WTC11 (cell line): ENCODE measurements at places on chromosomes 4 and X. TPM values are rescaled to one million over a fixed set of nuclear protein-coding genes. Genes with fewer than 3 reads are reported as not detected.

GRCh38 chr4:125796138-125796537 lies 481.4 kb downstream of the FAT4 start:
- no peak for DNase-seq

DNA sequence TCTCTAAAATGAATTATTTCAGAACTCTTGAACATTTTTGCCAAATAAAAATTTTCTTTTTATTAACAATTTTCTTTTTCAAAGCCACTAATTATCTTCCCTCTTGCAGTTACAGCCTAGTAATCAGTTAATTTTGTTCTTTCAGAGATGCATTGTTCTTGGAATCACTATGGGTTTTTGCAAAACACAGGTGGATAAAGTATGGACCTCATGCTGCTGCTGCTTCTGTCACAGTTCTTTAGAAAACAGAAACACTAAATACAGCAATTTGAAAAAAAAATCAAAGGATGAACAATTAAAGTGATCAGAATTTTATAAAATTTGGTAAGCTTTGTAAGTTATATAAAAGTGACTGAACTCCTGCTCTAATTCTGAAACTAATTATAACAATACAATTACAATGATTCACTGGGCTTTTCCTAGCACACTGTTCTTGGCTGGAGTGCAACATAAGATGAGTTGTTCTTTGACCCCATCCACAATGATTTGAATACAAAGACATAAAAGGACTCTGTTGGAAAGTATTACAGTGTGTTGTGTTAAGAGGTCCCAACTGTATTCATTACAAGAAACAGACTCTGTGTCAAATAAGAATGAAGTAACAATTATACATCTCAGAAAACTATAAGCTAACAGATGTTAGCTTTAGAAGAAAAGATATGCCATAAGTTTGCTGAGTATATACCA lies 59.4 kb upstream of the GK2 start:
- no peak for DNase-seq

DNA sequence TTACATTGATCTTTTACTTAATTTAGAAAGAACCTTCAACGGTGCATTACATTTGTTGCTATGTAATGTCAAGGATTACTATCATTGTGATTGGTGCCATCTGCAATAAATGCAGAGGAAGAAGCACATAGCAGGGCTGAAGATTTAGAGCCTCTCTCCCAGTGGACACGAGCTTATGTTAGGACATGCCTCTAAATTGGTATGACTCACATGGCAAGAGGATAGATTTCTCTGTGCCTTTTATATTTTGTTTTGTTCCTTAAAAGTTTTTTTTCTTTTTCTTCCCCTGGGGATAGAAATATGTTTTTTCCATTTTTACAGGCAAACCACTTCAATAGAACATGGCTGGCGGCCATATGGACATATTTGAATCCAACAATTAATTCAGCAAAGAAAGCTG lies 205.0 kb upstream of the HAND2 start:
- DNase-seq, result no peak

GRCh38 chr4:3789587-3789986 lies 23.4 kb downstream of the ADRA2C start:
- DNase-seq, result no peak

DNA sequence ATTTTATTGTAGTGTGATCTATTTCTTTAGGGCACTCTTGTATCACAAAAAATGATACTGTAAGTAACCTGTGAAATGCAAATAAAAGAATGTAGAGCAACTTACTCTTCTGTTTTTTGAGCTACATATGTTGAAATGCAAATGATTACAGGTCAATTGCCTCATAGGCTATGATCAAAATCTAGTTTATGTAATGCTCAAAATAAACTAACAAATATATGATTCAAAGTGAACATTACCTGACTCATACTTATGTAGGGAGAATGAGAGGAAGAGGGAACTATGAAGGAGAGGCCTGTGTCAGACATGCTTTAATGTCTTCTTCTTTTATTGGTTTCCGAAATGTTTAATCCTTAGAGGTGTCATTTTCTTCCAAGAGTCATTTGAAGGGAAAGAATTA lies 5.0 kb upstream of the RPS6KA3 start:
- no peak for DNase-seq

DNA sequence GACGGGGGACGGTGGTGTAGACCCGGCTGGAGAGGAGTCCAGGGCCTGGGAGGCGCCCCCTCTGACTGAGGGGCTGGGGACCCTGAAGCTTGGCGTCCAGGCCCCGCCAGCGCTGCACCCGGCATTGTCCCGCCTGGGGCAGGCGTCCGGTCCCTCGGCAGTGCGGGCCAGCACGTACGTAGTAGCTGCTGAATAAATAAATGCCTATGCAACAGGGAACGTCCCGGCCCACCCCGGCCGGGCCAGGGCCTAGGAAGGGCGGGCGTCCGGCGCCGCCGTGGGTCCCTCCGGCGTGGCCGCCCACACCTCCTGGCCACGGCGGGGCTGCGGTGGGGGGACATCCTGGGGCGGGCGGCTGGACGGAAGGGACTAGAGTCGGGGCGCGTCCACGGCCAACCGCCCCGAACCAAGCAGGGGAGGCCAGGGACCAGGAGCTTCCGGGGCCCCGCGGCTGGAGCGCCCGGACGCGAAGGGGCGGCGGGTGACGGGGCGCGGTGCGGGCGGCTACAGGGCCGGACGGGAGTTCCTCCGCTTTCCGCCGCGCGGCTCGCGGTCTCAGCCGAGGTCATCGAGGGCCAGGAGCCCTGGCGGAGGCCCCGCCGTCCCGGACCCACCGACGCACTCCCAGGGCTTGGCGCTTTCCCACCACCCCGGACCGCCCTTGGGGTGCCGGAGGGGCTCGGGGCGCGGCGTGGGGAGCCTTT lies 886 bp upstream of the WWC2 start:
- peak; percentile 52 for DNase-seq

DNA sequence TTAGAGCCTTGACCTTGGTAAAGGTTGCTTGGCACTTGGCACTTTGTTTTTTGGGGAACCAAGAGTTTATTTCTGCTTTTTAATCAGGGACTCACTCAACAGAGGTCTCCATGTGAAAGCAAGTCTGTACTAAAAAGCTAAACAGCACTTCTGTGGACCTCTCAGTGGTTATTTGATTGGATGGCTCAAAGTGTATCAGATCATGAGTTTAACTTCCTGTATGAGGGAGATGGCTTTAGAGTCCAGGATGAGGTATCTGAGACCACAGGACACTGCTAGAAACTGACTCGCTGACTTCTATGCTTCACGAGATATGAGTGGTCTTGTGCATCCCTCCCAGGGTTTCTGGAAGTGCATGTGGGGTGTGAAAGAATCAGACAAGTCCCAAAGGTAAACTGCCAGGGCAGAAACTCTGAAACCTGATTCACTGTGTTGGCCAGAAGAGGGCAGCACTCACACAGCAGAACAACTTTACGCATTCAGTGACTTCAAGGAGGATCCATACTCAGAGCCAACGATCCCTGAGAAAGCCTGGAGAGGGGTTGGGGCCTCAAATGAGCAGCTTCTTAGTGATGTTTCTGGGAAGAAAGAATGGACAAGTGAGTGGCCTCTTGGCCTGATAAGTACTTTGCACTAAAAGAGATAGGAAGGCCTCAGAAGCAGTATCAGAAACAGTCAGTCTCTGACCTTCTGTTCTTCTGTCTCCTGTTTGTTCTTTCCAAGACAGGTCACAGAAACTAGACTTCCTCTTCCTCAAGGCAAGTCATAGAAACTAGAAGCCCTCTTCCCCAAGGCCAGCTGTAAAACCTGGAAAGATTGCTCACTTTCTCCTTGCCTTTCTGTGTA lies 220.3 kb upstream of the CXCL13 start:
- DNase-seq, result peak; percentile 72

GRCh38 chr4:118224243-118224829 lies 128.5 kb downstream of the PRSS12 start:
- DNase-seq, result no peak

DNA sequence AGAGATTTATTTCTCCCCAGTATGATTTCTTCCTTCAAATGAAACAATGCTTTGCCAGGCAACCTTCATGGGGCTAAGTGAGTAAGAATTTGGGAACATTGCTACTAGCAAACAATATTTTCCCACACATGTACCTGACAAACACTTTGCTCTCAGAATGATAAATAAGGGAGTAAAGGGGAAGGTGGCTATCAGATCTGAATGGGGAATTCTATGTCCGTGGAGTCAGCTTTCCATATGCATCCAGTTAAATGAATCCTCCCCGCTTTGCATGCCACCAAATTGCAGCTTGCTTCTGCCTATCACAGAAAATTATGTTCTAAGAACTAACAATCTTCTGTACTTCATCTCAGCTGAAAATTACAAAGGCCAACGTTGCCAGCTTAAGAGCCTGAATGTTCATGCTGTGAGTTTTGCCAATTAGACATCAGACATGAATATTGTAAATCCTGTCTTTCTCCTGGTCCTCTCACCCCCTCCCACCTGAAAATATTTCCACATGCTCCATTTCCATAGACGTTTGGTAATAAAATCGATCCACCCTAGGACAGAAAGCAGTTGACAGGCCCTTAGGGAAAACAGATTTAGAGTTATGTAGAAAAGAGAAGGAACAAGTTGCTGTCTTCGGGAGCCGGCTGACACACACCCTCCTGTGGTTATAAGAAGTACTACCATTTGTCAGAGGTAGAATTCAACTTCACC lies 6.3 kb downstream of the MEPE start:
- DNase-seq, result no peak

- no peak for DNase-seq
Observed at GRCh38 chr4:171639540-171639939, 173.7 kb upstream of the GALNTL6 start.

- no peak for DNase-seq
Observed at GRCh38 chr4:110172972-110173371, 25.4 kb downstream of the ELOVL6 start.

GRCh38 chr4:119835613-119835910 lies 207.0 kb upstream of the PDE5A start:
- DNase-seq, result no peak

- DNase-seq, result no peak
Observed at GRCh38 chrX:49912086-49912485, 10.3 kb upstream of the CLCN5 start.

DNA sequence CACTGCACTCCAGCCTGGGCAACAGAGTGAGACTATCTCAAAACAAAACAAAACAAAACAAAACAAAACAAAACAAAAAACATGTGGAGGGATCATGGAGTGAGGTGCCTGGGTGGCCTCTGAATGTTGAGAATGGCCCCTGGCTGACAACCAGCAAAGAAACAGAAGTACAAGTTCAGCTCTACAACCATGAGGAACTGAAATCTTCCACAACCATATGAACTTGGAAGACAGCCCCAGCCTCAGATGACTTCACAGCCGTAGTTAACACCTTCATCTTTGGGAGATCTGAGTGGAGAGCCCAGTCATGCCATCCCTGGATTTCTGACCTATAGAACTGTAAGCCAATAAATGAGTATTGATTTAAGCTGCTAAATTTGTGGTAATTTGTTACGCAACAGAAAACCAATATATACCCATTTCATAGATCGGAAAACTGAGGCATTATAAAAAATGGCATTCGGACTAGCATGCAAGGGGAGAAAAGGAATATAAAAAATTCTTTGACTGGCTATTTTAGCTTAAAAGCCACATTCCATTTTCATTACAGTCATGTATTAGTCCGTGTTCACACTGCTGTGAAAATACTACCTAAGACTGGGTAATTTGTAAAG lies 138.7 kb upstream of the RAPGEF2 start:
- DNase-seq, result no peak

GRCh38 chr4:87895964-87896621 lies 63.3 kb downstream of the MEPE start:
- DNase-seq, result no peak

DNA sequence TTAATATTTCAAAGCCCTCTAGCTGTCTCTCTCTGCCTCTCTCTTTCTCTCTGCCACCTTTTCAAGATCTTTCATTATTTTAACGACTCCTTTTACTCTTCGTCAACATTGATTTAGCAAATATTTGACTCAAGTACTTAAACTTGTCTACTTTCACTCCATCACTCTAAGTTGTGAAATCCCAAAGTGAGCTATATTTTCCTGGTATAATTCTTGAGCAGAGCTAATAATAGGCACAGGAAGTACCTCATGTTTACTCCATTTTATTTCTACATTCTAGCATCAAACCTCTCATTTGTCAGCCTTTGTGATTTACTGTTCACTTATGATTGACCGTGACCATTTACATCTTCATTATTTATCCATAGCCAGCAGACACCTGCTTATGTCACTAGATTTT lies 482.5 kb downstream of the RPA4 start:
- DNase-seq, result no peak

CT45A5 gene
- total RNA-seq, result not detected in 3 replicates

PDGFRA gene
- 2.7 to 3.3 TPM (median 2.7 TPM) in 3 replicates for total RNA-seq

LAMP2 gene
- 28.8 to 33.8 TPM (median 31.2 TPM) in 3 replicates for total RNA-seq

ANXA3 gene
- total RNA-seq, result 10.7 to 13.3 TPM (median 12.0 TPM) in 3 replicates

CT45A6 gene
- total RNA-seq, result not detected in 3 replicates

SYNPO2 gene
- 1.5 to 1.9 TPM (median 1.6 TPM) in 3 replicates for total RNA-seq

CLCN4 gene
- total RNA-seq, result 8.1 to 8.9 TPM (median 8.7 TPM) in 3 replicates

MMRN1 gene
- 0.05 to 0.07 TPM in 2 of 3 replicates, not detected in the other for total RNA-seq

SPIN2A gene
- 2.3 to 4.5 TPM (median 2.5 TPM) in 3 replicates for total RNA-seq
